Aorta (tissue), 5 donors: ENCODE measurements at places on chromosomes 5 and 9.

DNA sequence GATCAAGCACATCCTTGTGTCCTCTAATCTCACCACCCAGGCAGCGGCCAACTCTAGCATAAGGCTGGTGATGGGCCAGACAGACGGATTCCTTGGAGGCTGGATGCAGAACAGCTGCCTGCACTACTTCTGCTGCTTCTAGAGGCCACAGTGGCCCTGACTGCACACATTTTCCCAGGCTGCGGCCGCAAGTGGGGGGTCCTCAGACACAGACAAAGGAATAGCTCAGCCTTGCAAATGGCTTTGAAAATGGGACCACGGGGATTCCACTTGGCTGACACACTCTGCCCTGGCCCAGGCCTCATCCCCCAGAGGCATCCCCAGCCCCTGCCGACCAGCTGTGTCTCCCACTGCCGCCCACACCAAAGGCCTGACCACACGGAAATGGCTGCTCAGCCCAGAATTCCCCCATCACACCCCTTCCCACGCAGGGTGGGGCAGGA lies 540.8 kb downstream of the BNC2 start:
- DNase-seq = no peak

GRCh38 chr9:92140754-92141143 lies 25.5 kb upstream of the SPTLC1 start:
- no peak for DNase-seq

- no peak for DNase-seq
Measured at GRCh38 chr5:9108162-9108561, 437.7 kb downstream of the SEMA5A start.

GRCh38 chr9:135903358-135903656 lies 4.0 kb downstream of the CAMSAP1 start:
- DNase-seq = no peak
